CD4-positive, alpha-beta T cell treated with Interleukin-4 for 1 hour (primary cell): ENCODE measurements at places on chromosomes 16 and 17.

DNA sequence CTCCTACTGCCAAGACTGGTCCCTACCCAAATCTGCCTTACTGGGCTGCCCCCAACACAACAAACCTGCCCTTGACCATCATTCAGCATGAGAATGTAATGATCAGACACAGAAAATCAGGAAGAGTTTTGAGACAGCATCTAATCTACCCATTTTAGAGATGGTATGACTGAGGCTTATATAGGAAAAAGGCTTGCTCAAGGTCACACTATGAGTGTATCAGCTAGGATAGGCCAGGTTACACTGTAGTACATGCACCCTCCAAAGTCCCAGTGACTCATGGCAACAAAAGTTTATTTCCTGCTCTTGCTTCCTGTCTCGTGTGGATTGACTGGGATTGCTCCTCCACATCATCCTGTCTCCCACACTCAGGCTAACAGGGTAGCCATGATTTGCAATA lies 27.9 kb downstream of the NLRC5 start:
- no peak for DNase-seq

DNA sequence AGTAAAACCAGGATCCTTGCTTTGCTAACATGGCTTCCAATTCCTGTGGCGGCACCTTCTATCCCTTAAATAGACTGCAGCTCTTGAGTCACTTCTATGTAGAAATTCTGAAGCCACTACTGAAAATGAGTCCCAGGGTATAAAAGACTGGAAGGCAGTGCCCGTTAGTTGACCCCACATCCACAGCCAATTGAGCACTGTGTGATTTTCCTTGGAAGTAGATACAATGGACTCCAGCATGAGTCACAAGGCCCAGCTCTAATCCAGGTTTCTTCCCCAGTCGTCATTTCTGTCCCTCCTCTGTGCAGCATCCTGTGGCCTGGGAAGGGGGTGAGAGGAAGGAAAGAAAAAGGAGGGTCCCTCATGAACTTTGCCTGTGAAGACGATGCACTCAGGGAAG lies 69.5 kb downstream of the HLF start:
- no peak for DNase-seq

DNA sequence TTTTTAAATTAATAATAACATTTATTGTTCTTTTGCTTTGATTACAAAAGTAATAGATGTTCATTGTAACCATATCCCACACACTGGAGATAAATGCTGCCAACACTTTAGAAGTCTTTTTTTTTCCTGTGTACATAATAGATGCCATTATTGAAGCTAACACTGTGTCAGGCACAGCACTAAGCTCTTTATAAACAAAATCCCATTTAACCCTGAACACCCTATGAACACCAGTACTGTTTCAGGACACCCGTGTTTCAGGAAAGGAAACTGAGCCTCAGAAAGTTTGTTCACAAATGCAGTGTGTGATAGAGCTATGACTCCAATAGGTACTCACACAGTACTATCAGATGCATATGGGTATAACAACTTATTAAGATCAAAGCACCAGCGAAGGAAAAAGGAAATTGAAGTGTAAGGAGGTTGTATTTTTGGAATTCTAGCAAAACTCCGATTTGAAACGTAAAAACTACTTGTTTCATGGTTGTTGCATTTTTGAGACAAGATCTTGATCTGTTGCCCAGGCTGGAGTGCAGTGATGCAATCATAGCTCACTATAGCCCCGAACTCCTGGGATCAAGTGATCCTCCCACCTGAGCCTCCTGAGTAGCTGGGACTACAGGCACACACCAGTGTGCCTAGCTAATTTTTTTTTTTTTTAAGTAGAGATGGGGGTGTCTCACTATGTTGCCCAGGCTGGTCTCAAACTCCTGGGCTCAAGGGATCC lies 2.0 kb upstream of the KIFC3 start:
- no peak for DNase-seq

- no peak for DNase-seq
Observed at GRCh38 chr16:73048292-73049080, 558 bp upstream of the ZFHX3 start.

- no peak for DNase-seq
Observed at GRCh38 chr16:23975293-23975692, 139.5 kb downstream of the PRKCB start.

DNA sequence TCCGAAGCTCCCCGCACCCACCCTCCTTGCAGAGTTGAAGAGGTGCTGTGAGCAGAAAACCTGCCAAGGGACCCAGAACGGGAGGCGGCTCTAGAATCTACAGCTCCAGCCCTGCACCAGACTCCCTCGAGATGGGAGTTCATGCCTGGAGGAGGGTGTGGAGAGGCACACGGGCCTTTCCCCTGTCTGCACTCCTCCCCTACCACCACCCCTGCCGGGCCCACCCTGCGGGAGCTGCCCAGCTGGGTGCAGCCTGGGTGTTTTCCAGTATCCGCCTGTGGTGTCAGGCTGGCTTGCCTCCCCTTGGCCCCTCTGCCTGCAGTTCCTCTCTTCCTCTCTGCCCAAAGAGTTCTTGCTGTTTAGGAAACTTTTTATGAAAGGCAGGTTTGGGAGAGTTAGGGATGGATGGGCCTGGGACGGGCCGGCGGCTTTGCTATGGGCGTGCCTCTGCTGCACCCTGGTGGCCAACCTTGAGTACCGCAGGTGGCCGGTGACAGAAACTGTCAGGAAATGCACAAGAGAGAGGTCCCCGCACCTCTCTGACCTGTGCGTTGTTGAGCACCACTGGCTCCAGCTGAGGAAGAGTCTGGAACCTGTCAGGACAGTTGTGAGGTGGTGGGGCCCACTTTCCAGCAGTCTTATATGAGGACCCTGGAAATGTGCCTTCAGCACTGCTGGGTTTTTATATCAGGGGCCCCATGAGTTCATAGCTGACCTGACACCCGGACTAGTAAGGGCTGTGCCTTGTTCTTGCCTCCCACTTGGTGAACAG lies 354.1 kb downstream of the SEC14L1 start:
- DNase-seq = peak; percentile 79

DNA sequence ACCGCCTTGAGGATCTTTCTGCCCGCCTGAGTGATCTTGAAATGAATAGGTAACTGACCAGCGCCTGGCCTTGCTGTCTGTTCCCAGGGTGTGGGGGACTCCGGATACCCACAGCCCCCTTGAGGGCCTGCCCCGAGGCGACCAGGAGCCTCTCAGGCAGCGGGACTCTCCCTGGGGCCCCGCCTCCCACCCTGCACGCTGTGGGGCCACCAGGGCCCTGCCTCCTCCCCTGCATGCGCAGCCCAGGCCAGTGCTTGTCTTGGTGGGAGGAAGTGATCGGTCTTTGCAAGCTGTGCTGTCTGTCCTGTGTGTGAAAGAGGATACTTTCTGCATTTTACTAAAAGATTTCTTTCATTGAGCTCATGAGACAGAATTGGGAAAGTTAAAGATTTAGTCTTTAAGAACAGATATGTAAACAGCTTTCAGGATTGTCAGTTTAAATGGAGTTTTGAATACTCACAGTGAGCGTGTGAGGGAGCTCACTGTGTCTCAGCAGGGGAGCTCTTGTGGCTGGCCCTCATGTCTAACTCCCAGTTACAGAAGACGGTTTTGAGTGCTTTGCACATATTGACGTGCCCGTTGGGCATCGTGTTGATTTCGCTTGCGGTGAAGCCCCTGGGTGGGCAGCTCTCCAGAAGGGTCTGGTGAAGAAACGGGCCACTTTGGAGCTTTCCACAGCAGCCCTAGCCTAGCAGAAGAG lies 36.1 kb upstream of the CAPN15 start:
- DNase-seq = no peak

DNA sequence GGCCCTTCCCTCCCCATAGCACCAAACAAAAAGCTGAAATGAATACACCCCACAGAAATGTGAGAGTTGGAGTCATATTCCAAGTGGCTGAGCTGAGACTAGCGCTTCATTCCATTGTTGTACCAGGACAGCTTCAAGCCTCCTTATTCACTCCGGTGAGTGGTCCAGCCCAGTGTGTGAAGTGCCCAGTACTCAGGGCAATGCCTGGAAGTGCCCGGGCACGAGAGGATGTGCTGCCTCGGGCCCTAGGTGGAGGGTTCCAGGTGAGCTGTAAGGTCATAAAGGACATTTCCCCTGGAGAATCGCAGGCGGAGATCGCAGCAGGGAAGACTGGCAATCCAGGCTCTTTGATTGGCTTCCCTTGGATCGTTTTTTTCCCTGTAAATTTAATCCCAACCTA lies 5.4 kb upstream of the CYLD start:
- DNase-seq = no peak

- no peak for DNase-seq
Observed at GRCh38 chr16:81394966-81395655, 49.5 kb upstream of the CMIP start.

DNA sequence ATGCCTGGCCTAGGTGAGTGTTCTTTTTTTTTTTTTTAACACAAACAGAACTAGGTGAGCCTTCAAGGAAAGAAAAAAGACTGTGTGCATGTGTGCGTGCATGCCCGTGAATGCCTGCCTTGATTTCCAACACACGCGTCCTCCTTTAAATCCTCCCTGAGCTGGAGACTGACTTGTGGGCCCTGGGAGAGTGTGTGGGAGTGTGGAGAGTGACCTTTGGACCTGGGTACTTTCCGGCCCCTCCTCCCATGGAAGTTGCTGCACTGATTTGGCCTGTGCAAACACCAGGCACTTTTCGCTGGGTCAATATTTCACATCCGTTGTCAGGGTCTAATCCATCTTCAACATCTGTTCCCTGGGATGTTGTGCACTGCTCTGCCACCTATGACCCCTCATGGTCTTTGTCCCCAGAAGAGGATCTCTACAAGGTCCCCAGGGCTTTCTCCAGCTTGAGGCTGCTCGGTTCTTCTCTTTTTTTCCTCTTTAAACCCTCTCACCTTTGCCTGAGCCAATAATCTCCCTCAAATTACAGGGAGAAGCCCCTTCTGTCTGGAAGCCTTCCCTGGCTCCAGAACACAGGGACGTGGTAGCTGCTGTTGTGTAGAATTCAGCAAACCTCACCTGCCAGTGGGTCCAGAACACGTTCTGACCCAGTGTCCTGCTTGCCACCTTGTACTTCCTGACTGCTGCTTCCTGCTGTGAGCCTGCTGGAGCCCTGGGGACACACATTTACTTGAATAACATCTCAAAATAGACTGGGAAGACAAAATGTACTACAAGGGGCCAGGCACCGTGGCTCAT lies 20.8 kb upstream of the ATP5MC1 start:
- DNase-seq = no peak

DNA sequence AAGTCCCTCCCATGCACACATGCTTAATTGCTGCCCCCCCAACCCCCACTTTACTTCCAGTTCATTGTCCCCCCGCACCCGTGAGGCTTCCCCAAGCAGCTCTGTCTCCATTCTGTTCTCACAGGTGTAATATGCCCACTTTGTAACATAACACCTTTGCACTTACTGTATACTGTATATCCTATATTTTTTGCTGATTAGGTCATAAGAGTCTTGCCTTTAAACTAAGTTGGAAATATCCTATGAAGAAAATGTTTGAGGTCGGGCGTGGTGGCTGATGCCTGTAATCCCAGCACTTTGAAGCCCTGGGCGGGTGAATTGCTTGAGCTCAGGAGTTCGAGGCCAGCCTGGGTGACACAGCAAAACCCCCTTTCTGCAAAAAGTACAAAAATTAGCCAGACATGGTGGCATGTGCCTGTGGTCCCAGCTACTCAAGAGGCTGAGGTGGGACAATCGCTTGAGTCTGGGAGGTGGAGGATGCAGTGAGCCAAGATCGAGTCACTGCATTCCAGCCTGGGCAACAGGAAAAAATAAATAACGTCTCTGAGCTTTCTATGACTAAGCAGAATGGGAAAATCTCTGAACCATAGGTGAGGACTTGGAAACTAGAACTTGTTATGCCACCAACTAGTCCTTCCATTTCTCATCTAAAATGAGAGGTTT lies 76.1 kb downstream of the TNRC6C start:
- DNase-seq = no peak

DNA sequence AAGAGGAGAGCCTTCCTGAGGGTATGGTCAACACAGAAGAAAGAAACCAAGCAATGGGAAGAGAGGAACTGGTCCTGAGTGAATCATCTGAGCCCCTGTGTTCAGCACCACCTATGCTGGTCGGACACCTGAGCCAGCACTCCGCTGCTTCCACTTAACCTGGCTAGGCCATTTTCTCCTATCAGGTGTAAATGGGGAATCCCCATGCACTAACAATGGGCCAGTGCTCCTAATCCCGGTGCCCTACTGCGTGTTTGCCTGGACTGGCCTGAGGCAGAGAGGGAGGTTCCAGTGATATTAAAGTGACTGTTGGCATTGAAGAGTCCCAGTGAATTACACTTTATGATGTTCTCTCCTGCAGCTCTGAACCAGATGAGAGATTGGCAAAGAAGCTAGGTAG lies 34.4 kb upstream of the XYLT2 start:
- no peak for DNase-seq

- DNase-seq = no peak
Observed at GRCh38 chr16:48123104-48123788, 32.5 kb downstream of the ABCC12 start.

- no peak for DNase-seq
Observed at GRCh38 chr16:12798171-12798570, 5.5 kb downstream of the CPPED1 start.

GRCh38 chr17:47693731-47694580 lies at the start of gene TBKBP1:
TSS of gene TBKBP1 (plus strand) at chr17:47694161. CDS start at chr17:47696113, 1,952 bp downstream.
- peak; percentile 62 for DNase-seq

DNA sequence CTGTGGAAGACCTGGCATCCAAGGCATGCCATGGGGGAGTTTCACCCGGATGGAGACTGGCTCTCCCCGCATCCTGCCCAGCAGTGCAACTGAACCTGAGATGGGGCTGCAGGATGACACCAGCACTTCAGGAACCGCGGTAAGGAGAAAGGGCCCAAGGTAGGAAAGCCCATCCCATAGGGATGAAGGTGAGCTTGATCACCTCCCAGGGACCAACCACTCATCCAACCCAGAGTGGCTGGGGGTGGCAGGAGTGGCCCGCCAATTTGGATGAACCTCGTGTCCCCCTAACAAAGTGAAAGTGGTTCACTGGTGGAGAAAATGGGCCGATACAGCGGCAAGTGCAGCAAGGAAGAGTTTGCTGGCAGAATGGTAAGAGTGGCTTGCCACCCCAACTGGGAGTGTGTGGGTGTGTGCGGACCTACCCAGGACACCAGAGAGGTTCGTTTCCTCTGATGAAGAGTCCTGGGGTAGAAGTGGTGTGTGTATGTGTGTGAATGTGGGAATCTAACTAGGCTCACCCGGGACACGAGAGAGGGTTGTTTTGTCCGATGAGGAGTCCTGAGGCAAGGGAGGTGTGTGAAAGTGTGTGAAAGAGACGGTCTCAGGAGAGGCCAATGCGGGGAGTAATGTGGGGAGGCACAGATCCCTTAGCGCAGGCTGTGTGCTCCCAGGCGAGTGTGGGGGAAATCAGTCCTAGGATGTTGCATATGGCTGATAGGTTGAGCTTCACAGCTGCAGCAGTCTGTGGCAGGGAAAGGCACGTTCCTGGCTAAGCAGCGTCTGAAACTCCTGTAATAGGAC lies 22.6 kb downstream of the ACSM1 start:
- no peak for DNase-seq

DNA sequence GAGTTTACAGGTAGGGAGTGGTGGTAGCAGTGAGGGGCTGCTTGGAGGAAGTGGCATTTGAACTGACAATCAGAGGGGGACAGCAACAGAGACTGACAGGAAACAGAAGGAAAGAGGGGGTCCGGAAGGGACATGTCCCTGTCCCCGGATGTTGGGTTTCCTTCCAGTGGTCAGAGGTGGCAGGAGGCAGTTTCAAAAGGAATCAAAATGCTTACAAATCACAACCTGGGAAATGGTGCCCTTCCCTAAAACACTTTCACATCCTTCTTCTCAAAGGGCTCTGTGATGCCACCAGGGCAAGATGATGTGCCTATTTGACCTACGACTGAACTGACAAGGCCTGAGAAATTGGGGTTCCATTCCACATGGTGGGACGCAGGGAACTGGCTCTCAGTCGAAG lies 19.7 kb downstream of the ADGRG1 start:
- peak; percentile 30 for DNase-seq

- DNase-seq = no peak
Observed at GRCh38 chr17:5864741-5865657, 205.2 kb upstream of the WSCD1 start.
